Immature natural killer cell (primary cell): ENCODE measurements at places on chromosomes 11 and 22. TPM values are rescaled to one million over a fixed set of nuclear protein-coding genes. Genes with fewer than 3 reads are reported as not detected.

Gene TRPC6
- polyA plus RNA-seq: not detected

Gene BDNF
- polyA plus RNA-seq: not detected

DNA sequence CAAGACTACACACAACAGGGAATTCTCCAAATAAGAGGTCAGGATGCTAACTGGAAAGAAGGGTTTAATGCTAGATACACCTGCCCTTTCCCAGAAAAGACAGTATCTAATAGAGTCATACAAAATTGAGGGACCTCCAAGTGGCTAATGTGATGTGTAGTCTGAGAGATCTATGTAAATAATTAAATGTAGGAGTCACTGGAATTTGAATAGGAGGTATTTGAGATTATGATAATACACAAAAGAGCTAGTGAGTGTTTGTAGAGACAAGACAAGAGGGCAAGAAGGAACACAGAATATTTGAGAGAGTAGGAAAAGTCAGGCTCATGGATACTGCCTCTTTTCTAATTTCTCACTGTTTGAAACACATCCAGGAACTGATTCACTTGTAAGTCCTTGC is 15.5 kb upstream of the INSC start:
- no peak for DNase-seq

Gene MUC15
- polyA plus RNA-seq: not detected

GRCh38 chr11:114668109-114668508 is 10.2 kb upstream of the NXPE2 start:
- no peak for DNase-seq

DNA sequence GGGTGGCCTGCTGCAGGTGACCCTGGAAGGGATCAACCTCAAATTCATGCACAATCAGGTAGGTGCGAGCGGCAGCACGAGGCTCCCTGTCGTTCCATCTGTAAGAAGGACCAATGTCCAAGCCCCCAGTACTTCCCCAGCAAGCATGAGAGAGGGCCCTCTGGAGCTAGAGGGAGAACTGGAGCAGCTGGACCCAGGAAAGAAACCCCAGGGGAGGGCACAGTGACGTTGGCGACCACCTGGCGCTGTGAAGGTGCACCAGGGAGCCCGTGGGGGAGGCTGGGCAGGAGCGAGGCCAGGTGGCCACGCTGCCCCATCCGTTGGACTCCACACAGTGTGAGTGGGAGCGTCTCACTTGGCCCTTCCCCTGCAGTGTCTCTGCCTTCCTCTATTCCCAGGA is 28.0 kb downstream of the MYBPC3 start:
- DNase-seq: no peak

- DNase-seq: no peak
These were observed 116.7 kb upstream of the TIMP3 start for GRCh38 chr22:32684822-32685187.

Gene YAP1
- polyA plus RNA-seq: not detected

GRCh38 chr22:23503142-23503541 is 76.9 kb downstream of the IGLL1 start:
- no peak for DNase-seq

Gene RFPL1
- not detected for polyA plus RNA-seq

Gene GPR152
- polyA plus RNA-seq: 2.5 TPM

- DNase-seq: no peak
These were observed 276.8 kb upstream of the SESN3 start for GRCh38 chr11:95507794-95508193.

GRCh38 chr11:19832901-19833300 is 120.3 kb downstream of the NAV2 start:
- no peak for DNase-seq

Gene OR52I2
- polyA plus RNA-seq: not detected

Gene C11orf86
- not detected for polyA plus RNA-seq

- no peak for DNase-seq
These were observed 425 bp upstream of the KDELR3 start for GRCh38 chr22:38467438-38467903.

Gene ANO5
- polyA plus RNA-seq: not detected

DNA sequence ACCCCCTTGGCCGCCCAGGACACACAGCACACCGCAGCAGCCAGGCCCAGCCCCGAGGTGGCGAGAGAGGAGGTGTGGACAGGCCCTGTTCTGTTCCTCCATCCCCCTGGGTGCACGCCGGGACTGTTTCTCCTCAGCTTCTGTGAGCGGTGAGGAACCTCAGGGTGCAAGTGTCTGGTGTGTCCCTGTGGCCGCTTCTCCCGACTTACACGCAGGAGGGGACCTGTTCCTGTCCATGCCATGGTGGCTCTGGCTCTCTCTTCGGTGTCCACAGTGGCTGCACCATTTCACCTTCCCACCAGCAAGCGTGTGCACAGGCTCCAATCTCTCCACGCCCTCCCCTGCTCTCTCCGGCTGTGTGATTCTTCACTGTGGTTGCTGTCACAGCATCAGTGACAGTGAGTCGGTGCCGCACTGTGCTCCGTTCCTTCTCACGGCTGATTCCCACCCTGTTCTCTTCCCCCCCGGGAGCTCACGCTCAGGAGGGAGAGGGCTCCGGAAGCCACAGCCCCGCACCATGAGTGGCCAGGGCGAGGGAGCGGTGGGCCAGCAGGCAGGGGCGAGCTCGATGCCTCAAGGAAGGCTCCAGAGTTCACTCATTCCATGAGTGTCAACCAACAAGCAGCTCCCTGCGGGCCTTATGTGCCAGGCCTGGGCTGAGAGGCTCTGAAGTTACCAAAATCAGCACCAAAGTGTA is 18.6 kb upstream of the WNT7B start:
- DNase-seq: no peak

GRCh38 chr22:29230972-29231875 is 25.5 kb downstream of the EMID1 start:
- DNase-seq: no peak

DNA sequence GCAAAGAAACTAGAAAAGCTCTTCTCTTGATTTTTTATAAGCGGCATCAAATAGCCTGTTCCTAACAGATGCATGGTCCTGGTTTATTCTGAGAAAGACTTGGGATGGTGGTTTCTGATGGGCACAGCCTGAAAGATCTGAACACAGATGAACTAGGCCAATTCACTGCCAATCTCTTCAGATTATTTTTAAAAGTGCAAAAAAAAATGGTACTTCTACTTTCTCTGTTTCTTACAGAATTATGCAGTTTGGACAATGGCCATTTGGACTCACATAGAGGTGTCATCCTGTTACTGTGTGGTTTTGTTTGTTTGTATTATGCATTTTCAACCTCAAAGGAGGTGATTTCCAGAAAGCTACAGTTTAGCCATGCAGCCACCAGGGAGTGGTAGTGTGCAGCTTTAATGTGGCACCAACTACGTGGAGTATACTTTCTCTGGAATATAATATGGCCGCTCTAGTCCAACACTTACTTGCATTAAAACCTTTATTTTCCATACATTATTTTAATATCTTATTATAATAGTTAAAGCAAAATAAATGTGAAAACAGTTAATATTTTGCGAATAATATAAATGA is 469.8 kb upstream of the KIRREL3 start:
- no peak for DNase-seq

DNA sequence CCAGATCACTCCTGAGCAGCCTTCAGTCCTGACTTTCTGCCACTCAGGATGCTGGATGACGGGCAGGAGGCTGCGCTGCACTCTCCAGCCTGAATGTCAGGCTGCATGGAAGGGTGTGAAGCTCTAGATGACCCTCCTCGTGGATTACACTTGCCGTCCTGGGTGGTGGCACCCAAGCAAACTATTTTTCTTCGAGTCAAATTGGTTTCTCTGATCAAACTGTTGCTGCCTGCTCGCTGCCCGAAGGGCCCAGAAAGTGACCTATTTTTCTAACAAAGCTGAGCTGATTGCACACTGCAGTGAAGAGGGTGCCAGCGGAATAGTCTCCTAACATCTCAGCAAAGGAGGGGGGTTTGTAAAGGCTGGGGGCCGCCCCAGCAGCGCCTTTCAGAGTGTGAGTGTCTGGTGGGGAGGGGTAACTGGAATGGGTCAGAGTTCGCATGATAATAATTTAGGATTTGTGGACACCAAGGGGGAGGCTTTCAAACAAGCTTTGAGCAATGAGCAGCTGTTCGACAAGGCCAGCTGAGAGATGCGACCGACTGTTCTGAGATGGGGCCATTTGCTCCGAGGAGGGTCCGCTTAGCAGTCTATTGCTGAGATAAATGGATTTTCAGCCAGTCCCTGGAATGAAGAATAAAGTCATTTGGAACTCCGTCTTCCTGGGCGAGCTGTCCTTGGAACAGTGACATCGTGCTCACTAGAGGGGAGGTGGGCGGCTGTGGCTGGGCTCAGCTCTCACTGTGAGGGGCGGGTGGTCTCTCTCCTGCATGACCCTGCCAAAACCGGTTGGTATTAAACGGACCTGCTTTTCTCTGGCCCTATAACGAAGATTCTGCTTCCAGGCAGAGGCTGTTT is 537.6 kb downstream of the BRD1 start:
- DNase-seq: no peak

GRCh38 chr11:36313750-36314433 is 17.8 kb downstream of the PRR5L start:
- DNase-seq: no peak

GRCh38 chr11:27013781-27014361 is 20.0 kb downstream of the FIBIN start:
- DNase-seq: no peak

DNA sequence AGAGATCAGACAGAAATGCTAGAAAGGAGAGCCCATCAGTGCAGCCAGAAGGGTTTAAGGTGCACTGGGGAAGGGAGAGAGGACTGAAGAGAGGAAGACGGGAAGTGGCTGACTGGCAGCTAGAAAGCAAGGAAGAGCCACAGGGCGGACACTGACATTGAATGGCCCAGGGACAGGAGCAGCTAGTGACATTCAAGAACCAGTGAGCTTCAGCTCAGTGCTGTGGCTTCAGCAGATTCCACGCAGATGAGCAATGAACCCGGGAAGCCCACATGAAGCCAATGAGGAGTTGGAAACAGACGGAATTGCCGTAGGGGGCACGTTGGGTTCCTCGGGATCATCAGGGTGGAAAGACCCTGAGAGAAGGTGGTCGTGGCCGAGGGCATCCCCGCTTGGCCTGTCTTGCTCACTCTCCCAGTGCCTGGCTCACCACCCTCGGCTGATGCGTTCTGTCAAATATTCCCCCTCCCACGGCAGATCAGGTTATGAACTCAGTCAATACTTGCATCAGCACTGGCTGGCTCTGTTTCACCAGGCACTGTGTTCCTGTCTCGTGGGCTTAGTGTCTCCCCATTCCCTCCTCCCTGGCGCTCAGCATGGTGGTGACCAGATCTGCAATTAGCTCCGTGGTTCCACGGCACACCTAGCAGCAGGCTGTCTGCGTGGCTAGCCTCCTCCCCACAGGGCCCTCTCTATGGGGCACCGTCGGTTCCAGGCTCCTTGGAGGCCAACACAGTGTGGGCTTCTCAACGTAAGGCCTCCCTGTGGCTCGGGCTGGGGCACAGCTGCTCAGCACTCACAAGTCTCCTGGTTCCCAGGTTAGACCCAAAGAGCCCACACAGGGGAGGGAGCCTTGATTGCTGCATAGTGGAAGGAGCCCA is 145.5 kb downstream of the TRIM29 start:
- no peak for DNase-seq
